CD4-positive, alpha-beta T cell treated with Interleukin-15 for 1 hour (primary cell): ENCODE measurements at places on chromosomes 7 and 10.
A peak's percentile ranks its signal among the peaks of the same experiment; 100 is the strongest.

- DNase-seq: peak; percentile 16
Measured at GRCh38 chr7:65509368-65510186, 135.9 kb downstream of the ZNF92 start.

DNA sequence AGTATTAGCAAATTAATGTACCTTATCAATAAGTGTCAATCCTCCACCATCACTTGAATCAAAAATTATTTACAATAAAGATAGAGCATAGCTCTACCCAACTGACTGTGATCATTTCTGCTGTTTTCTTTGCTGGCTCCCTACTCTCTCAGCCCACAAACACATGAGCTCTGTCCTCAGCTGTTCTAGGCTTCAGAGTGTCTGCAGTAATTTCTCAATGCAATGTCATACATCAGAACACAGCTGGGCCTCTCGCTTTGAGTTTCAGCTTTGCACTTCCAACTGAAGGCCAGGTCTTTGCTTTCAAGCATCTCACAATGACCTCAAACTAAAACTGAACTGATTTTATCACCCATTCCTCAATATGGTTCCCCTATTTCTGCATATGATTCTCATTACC lies 55.7 kb downstream of the RNF133 start:
- no peak for DNase-seq

GRCh38 chr10:8189458-8189857 lies 135.0 kb downstream of the GATA3 start:
- no peak for DNase-seq

- no peak for DNase-seq
Measured at GRCh38 chr7:20561466-20561865, 54.0 kb upstream of the ABCB5 start.

GRCh38 chr10:72184156-72184555 lies 31.7 kb upstream of the ANAPC16 start:
- no peak for DNase-seq

- no peak for DNase-seq
Measured at GRCh38 chr10:76769161-76769560, 868.4 kb downstream of the KCNMA1 start.

- DNase-seq: no peak
Measured at GRCh38 chr10:35959252-35959651, 317.2 kb upstream of the FZD8 start.

GRCh38 chr10:118273662-118274061 lies 68.5 kb downstream of the FAM204A start:
- no peak for DNase-seq

DNA sequence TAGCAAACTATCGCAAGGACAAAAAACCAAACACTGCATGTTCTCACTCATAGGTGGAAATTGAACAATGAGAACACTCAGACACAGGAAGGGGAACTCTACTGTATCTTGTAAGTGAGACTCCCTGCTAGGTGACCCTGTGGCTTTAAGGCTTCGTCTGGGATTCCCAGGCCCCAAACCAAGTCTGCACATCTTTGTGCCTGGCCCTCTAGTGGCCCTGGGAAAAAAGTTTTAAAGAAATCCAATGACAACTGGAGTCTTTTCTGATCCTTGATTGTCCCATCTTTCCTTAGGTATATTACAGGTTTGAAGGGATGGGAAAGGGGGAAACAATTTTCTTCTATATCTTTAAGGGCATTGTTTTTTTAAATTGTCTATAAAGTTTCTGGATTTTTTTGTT lies 10.6 kb upstream of the LIPM start:
- DNase-seq: peak; percentile 33

DNA sequence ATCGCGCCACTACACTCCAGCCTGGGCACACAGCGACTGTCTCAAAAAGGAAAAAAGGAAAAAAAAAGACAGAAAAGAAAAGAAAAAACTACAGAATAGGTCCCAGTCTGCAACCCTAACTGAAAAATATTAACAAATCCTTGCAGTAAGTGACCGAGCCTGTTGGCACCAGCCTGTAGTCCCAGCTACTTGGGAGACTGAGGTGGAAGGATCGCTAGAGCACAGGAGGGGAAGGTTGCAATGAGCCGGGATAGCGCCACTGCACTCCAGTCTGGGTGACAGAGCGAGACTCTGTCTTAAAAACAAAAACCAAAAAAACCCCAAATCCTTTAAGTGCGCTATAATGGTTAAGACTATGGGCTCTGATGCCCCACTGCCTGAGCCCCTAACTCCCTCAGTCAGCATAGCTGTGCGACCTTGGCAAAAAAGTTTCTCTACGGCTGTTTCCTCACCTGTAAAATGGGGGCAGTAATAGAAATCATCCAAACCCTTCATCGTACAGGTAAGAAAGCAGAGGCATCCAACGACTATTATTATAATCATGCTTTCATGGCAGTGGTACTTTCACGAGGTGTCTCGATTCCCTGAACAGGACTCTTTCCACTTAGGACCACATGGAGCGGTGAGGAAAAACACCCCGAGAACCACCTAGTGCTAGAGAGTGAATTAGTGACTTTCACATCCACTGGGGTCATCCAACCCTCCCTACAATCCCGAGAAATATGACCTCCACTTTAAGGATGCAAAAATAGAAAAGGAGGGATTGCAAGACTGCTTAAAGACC lies 755 bp downstream of the TOMM7 start:
- no peak for DNase-seq

- DNase-seq: no peak
Measured at GRCh38 chr7:17725821-17726220, 214.5 kb downstream of the SNX13 start.

DNA sequence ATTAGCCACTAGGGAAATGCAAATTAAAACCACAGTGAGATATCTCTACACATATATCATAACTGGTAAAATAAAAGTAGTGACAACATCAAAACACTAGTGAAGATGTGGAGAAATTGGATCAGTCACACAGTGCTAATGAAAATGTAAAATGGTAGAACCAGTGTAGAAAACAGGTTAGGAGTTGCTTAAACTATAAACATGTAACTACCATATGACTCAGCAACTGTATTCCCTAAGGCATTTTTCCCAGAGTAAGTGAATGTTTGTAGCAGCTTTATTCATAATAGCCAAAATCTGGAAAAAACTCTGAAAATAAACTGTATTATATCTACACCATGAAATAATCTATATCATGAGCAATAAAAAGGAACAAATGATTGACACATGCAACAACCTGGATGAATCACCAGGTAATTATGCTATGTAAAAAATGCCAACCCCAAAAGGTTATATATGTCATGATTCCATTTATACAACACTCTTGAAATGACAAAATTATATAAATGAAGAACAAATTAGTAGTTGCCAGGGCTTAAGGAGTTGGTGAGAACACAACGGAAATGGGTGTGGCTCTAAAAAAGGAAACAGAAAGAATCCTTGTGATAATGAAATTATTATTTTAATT lies 22.8 kb downstream of the SLC25A40 start:
- no peak for DNase-seq

DNA sequence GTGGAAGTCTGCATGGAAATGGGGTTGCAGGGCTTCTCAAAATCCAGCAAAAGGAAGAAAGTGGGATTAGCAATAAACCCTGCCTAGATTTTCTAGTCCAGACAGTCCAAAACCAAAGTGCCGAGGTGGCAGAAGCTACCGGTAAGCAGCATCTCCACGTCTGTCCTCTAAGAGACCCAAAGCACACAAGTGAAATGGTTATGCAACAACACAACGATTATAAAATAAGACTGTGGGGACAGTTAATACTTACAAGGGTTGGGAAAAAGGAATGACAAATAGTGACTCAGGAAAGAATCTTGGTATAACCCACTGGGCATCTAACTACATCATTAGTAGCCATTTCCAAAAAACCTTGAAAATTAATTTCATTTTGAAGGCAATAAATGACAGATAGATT lies 24.7 kb downstream of the CREB3L2 start:
- DNase-seq: no peak

DNA sequence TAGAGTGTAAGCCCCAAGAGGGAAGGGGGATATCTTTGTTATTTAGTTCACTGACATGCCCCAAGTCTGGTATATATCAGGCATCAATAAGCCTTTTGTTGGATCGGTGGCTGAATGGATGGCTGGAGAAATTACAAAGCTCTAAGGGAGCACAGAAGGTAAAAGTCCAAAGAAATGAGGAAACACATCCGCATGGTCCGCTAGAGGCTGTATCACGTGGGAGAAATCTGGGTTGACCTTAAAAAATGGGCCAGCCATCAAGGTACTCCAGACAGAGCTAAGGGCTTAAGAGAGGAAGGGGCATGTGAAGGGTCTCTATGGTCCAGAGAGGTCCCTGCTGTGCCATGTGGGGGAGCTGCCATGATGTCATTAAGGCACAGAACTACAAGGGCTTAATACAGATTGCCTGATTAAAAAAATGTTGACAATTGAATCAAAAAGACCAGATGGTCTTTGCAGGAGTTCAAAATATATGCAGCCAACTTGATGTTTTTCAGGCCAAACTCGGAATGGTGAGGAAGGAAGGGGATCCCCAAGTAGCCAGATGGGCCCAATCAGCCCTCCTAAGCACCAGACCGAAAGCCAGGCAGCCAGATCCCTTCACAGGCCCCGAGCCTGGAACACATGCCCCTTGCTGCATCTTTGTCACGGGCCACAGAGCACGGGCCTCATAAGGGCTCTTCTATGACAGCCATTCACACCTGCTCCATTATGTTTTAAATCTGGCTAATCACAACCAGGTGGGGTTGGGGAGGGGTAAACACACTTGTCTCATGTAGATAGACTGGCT lies 31.9 kb downstream of the SCRN1 start:
- DNase-seq: no peak

GRCh38 chr7:66152371-66153191 lies 37.9 kb downstream of the CRCP start:
- no peak for DNase-seq

DNA sequence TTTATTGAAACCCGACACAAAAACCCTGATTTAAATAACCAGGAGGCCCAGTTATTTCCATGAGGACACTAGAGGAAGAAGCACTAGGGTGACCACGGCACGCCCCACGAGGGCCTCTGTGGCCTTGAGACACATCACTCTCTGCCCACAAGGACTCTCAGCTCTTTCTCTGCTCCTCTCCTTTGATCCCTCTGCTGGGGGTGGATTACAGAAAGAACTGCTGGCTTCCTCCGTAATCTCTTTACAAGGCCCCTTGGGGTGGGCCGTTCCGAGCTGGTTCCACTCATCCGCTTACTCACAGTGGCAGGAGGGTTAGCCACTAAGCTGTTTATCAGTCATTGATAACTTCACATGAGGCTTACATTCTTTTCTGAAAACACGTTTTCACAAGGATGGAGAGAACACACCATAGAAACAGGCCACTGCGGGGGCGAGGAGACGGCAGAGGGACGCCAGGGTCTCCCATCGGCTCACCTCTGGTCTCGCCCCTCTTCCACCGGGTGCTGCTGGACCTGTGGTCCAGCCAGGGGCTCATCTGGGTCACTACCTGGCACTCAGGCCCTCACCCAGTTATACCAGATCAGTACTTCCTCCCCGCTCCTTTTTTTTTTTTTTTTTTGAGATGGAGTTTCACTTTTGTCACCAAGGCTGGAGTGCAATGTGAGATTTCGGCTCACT lies 17.6 kb upstream of the PFKFB3 start:
- DNase-seq: no peak

- DNase-seq: peak; percentile 77
Measured at GRCh38 chr10:124092250-124092859, 1.0 kb downstream of the CHST15 start.

GRCh38 chr10:103895411-103896186 lies 22.4 kb downstream of the STN1 start:
- no peak for DNase-seq

GRCh38 chr10:123673198-123673597 lies 7.0 kb downstream of the GPR26 start:
- no peak for DNase-seq

DNA sequence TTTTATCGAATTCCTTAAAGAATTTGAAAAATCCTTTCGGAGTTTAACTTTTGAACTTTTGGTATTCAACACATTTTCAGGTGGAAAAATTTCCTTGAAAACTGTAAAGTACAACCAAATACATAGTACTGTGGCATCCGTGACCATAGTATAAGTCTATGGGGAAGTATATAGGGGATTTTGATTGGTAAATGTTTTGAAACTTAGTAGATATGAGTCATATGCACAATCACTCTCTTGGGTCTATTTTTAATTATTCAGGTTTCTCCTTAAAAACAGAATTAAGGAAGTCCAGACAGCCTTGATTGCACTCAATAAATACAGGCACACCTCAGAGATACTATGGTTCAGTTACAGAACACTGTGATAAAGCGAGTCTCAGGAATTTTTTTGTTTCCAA lies 64.2 kb downstream of the AVL9 start:
- DNase-seq: no peak

GRCh38 chr10:102493771-102494170 lies 8.7 kb downstream of the ACTR1A start:
- no peak for DNase-seq

DNA sequence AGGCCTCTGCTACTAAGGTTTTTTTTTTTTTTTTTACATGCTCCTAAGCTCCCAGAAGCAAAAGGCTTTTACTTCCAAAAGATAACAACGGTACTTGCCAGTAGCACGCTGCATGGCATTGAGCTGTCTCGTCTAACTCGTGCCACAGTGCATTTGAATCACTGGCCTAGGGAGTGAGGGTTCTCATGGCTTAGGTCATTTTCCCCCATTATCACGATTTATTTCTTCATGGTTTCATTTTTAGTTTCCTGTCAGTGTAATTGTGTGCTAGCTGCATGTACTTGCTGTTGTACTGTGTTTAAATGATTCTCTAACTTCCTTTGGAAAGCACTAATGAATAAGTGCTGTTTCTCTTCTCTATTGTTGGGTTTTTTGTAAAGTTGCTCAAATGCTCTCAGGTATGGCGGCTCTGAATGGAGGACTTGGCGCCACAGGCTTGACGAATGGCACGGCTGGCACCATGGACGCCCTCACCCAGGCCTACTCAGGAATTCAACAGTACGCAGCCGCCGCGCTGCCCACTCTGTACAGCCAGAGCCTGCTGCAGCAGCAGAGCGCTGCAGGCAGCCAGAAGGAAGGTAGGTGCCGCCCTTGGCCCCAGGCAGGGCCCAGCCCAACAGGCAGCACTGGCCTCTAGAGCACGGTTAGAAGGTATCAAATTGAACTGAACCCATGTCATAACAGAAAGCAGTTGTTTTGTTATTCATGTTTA lies 290.5 kb downstream of the USP6NL start:
- no peak for DNase-seq

GRCh38 chr7:91694351-91694841 lies 186.1 kb downstream of the MTERF1 start:
- DNase-seq: no peak

DNA sequence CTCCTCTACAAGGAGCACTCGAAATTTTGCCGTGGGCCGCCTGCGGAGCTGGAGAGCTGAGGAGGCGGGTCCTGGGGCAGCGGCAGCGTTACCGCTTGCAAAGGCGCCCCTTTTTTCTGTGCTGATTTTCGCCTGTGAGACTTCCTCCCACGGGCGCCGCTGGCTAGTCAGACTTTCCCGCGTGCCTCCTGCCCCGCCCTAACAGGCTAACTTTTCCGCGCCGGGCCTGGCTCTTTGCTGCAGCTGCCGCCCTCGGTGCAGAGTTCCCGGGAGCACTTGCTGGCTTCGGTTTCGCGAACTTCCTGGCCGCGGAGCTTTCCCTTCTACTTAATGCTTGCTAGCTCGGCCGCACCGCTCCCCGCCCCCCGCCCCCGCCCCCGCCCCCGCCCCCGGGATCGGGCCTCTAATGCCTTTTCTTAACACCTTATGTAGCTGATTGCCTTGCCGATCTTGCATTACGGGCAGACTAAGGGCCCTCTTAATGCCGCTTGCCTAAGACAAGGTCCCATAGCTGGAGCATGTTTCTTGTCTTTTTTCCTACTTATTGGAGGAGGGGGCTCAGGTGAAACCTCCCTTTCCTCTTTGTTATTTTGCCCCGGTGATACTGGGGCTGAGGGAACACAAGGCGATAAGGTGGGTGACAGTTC lies 37.9 kb upstream of the RASGEF1A start:
- peak; percentile 39 for DNase-seq

GRCh38 chr7:40715053-40715430 lies 580.2 kb downstream of the SUGCT start:
- DNase-seq: no peak
